AG09309 (cell line): ENCODE measurements at places on chromosomes 1 and 21.

DNA sequence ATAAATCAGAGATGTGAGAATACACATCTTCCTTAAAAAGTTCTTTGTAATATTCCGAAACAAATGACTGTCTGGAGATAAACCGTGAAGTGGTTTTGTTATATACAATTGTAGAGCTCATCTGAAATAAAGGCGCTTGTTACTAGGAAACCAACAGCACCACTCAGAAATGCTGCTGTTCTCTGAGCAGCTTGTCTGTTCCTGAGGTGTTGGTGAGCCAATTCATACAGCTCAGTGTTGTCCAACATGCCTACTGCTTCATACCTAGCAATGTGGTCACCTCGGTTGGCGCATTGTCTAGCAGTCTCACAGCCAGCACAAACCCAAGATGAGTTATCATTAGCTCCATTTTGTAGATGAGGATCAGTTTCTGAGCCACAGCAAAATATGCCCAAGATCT, 44.4 kb downstream of the GFI1 start:
- no peak for DNase-seq

- no peak for DNase-seq
Measured at GRCh38 chr1:3735688-3736087, 16.6 kb upstream of the CCDC27 start.

DNA sequence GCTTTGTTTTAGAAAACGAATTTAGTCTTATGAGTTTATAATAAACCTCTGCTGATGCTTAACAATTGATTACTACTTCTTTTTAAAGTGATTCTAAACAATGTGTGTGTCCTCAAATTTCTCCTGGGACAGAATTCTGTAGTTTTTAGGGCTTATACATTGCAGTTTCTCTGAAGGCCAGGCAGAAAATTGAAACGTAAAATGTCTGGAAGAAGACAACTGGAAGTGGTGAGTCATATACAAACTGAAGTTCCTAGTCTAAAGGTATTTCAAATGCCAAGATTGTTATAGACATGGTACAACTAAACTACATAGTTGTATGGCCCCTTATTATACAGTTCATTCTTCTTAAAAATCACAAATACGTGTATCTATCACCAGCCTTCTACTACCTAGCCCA, 30.5 kb upstream of the RC3H1 start:
- no peak for DNase-seq

- no peak for DNase-seq
Measured at GRCh38 chr21:20760221-20760620, 238.0 kb upstream of the NCAM2 start.

- DNase-seq = no peak
Measured at GRCh38 chr21:29196670-29197191, 66.3 kb downstream of the MAP3K7CL start.

GRCh38 chr1:165050246-165050645, 306.3 kb downstream of the LMX1A start:
- no peak for DNase-seq

GRCh38 chr1:17825273-17826164, 70.4 kb downstream of the ACTL8 start:
- DNase-seq = no peak

DNA sequence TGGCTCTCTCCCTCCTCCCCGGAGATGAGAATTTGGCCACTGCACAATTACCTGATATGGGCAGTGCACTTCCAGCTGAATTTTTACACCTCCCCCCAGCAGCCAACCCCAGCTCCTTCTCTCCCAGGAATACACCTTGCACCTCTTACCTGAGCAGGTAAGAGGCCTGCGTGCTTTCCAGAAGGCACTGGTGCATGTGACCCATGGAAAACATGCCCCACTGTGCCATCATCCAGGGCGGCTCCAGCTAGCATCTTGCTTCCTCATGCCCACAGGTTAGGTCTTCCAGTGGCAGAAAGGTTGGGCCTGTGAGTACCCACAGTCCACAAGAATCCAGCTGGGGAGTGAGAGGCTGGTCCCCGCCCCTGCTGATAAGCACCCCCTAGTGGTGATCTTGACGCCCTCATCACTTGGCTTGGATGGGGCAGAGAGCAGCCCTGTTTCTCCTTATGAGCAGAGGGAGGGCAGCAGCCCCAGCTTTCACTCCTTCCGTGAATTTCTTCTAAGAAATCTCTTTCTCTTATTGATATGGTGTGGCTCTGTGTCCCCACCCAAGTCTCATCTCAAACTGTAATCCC, 57.8 kb downstream of the EDARADD start:
- no peak for DNase-seq

DNA sequence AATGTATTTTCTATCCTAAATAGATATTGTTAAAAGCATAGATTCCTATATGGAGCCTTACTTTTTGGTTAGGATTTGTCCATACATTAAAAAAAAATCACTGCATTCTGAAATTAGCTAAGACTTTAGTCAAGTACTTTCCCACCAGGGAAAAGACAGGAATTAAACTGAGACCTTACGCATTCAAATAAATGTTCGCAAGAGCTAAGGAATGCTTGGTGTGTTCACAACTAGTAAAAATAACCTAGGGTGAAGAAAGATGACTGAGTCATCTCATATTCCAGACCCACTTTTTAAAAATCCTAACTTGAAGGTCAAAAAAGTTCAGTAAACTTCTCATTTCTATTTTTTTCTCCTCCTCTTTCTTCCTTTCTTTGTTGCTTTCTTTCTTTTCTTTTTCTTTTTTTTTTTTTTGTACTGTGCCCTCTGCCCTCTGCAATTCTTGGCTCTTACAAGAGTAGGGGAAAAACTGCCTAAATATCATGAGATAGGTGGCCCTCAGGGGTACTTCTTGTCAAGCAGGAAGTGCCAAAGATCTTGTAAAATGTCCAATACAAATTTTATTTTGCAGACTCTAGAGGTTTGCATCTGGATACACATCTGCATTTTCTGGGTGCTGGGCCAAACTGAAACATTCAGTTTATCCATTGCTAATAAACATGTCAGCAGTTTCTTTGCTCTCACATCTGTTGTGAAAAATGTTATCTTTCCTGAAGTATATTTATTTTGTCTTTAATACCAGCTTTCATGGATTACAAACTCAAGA, 121.4 kb upstream of the GORAB start:
- peak; percentile 92 for DNase-seq

GRCh38 chr1:58363585-58363984, 182.9 kb downstream of the OMA1 start:
- DNase-seq = no peak

DNA sequence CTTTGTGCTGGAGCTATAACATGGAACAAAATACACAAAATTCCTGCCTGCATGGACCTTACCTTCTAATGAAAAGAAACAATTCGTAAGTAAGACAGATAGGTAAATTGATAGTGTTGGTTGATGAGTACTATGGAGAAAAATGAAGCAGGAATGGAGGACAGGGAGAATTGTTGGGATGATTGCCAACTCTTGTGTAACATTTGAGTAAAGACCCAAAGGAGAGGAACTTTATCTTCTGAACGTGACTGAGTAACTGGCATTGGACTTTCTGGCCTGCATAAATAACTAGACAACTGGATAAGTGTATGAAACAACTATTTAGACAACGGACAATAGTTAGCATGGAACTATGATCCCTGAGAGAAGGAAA, 6.8 kb upstream of the EFCAB14 start:
- no peak for DNase-seq

- DNase-seq = no peak
Measured at GRCh38 chr1:235809688-235810397, 56.9 kb downstream of the LYST start.

DNA sequence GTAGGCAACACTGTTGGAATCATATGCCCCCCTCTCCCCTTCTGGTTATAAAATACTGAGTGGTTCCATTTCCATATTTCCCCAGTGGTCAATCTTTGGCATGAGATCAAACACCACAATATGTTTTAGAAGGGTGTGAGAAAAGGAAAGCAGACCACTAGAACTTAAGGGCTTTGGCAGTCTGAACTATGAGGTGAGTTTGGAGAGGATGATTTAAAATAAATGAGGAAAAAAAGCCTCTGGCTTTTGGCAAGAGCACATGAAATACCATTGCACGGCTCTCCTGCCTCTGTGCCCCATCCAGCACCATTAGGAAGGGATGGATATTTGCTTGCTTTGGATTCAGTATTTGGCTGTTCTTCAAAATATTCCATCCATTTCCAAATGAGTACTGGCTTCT, 339.5 kb upstream of the C1orf87 start:
- DNase-seq = no peak

- no peak for DNase-seq
Measured at GRCh38 chr1:165949335-165950130, 122.1 kb downstream of the UCK2 start.

DNA sequence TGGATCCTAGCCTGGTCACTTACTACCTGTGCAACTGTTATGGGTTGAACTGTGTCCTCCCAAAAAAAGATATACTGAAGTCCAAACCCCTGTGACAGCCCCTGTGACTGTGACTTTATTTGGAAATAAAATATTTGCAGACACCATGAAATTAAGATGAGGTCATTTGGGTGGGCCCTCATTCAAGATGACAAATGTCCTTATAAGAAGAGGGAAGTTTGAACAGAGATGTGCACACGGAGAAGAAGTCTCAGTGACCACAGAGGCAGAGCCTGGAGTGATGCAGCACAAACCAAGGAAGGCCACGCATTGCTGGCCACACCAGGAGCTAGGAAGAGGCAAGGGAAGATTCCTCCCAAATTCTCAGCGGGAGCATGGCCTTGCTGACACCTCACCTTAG, 249.7 kb upstream of the RUNX1 start:
- DNase-seq = no peak

DNA sequence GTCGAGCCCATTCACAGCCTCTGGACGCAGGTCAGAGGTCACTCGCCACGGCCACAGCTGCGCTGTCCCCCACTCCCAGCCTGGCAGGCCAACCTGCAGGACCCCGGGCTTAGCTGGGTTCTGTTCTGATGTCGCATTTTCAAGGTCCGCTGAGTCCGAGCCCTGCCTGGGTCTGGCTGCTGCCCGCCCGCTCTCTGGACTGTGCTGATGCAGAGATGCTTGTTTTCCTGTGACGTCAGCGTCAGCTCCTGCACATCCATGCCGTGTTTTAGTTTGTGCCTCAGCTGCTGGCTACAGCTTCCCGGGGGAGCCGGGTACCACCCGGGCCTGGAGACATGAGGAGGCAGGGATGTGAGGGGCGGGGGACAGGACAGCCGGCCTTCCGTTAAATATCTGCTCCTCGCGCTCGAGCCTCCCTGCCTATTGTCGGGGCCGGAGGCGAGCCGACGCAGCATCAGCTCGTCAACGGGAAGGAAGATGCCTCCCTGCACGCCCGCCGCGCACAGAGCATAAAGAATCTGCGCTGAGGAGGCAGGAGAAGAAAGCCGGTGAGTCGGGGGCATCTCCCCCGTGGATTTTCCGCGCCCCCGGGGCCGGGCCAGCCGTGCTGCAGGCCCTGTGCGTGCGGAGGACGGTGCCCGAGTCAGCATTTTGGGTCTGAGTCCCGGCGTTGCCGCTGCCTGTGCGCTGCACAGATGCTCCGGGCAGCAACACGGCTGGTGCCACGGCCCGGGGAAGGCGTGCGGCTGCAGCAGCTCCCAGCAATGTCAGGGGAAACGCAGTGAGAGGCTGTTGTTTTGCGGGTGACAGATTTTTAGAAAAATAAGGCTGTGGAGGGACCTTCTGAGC, 23.4 kb downstream of the PRKCZ start:
- peak; percentile 3 for DNase-seq

- DNase-seq = no peak
Measured at GRCh38 chr1:230392536-230392909, 33.6 kb downstream of the PGBD5 start.

DNA sequence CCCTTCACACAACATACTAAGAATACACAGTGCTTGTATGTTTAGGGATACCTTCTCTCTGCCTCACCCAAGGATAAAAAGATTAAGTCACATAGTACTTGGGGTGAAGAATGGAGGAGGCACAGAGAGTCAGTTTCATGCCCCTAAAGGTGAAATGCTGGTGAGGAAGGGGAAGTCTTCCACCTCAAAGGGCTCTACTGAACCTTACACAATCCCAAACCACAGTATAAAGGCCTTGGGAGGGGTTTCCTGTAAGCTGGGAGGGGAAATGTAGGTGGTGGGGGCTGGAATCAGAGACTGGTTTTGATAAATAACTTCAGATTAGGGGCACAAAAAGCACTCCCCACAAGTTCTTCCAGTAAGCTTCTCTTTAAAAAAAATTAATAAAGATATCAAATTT, 3.5 kb downstream of the MINDY1 start:
- DNase-seq = no peak

DNA sequence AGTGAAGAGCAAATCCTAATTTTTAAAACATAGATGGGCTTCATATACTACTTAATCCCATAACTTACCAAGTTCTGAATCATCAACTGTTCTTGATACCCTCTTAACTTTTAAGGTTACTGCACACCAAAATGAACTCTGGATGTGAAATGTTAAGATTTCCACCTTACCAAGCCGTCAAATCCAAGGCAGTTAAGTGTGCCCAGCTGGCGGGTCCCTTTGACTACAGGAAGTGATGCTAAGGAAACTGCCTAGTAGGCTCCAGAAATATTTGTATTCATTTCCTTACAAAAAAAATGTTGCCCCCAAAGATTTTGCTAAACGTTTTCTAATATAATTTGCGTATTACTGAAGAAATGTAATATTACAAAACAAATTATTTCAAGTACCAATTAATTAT, 10.7 kb downstream of the NRIP1 start:
- no peak for DNase-seq

DNA sequence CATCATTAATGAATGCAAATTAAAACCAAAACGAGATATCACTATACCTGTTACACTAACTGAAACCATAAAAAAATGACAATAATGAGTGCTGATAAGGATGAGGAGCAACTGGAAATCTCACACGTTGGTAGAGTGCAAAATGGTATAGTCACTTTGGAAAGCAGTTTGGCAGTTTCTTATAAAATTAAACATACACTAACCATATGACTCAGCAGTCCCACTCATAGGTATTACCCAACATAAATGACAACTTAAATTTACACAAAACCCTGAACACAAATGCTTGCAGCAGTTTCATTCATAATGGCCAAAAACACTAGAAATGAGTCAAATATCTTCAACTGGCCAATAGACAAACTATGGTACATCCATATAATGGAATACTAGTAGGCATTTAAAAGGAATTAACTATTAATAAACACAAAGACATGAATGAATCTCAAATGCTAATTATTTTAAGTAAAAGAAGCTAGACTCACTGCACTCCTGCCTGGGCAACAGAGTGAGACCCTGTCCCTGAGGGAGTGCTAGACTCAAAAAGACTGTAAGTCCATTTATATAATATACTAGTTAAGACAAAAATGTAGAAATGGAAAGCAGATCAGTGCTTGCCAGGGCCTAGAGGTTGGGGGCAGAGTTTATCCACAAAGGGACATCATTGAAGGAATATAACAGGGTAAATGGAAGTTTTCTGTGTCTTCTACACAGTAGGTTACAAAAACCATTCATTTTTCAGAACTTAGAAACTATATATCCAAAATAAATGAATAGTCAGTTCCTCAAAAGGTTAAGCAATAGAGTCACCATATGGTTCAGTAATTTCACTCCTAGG, 77.4 kb downstream of the EIF4G3 start:
- DNase-seq = no peak
